Activated CD4-positive, alpha-beta T cell treated with anti-CD3 and anti-CD28 coated beads, Interleukin-10, Interleukin-2, amounts not matched to agents 100 ng/mL and 50 ng/mL, durations not matched to agents 16 hours and 8 hours (primary cell): ENCODE measurements at places on chromosomes 3 and 15.

- no peak for DNase-seq
Measured at GRCh38 chr3:169965562-169966427, 812 bp upstream of the SEC62 start.

- no peak for DNase-seq
Measured at GRCh38 chr3:179551349-179552105, 11.2 kb upstream of the ACTL6A start.

DNA sequence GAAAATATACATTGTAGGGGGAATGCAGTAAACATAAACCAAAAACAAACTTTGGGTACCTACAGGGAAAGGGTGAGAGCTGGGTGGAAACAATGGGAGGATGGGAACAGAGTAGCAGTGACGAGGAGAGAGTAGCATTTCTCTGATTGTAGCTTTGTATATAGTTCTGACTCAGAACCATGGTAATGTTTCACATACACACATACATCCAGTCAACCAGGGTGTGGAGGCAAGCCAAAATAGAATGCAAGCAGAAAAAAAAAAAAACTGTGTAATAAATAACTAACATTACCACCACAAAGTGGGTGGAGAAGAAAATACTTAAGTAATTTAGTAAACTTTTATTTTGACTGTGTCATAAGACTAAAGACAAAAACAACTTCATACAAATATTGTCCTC lies 27.2 kb downstream of the BCL2A1 start:
- peak; percentile 40 for DNase-seq

DNA sequence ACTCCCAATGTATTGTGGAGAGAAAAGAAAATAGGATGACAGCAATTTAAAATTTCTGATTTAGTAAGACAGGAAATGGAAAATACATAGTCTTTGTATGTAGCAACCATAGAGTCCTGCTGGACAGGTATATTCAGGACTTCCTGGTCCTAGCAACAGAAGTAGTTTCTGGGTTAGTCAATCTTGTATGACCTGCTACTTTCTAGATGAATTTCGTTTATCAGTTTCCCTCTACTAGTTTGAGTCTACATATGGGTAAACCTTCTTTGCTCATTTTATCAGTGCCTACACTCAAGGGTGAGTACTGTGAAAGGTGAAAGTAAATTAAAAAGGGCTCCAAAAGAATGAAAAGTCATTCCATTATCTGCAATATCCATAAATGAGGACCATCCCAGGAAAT lies 309.8 kb downstream of the UNC13C start:
- peak; percentile 54 for DNase-seq

DNA sequence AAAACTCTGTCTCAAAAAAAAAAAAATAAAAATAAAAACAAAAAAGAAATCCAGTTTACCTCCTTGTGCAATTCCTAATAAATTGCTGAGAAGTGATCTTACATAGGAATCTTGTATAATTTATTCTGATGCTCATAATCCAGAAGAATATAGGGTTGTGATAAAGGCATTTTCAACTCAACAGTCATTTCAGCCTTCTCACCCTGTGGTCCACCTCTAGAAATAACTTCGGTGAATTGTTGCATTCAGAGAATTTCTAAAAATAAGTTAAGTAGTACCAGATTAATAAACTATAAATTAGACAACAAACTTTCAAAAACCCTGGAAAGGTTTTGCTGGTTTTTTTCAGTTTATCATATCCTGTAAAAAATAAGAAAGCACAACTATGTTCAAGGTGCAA lies 20.2 kb downstream of the RAF1 start:
- DNase-seq, result no peak

GRCh38 chr3:175270198-175270837 lies 411.2 kb downstream of the NAALADL2 start:
- DNase-seq, result no peak

GRCh38 chr3:45865563-45865962 lies 20.8 kb upstream of the CCR9 start:
- no peak for DNase-seq

DNA sequence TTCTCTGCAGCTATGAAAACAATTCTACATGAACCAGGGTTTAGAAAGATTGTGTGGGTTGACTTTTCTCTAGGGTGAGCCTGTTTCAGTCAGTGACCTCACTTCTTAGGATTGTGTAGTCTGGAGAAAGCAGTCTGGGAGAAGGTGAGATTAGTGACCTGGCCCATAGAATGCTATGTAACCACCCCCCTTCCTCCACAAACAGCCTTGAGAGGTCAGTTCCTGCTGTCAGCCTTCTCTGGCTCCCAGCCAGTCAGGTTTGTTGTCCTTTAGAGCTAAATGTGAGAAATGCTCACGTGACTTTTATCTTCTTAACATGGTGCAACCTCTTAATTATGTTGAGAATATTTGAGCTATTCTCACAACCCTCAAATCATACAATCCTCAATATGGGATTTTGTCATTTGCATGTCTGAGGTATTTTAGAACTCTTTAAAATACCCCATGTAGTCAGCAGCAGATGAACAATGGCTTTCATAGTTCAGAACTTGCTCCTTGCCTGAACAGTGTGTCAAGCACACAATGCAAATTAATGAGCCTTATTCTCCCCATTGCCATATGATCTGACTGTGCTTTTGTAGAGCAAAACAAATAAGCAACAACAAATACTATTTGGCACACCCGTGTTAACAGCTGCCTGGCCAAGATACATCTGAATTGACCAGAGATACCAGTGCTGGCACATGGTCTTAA lies 311.6 kb downstream of the CNTN6 start:
- DNase-seq, result no peak

DNA sequence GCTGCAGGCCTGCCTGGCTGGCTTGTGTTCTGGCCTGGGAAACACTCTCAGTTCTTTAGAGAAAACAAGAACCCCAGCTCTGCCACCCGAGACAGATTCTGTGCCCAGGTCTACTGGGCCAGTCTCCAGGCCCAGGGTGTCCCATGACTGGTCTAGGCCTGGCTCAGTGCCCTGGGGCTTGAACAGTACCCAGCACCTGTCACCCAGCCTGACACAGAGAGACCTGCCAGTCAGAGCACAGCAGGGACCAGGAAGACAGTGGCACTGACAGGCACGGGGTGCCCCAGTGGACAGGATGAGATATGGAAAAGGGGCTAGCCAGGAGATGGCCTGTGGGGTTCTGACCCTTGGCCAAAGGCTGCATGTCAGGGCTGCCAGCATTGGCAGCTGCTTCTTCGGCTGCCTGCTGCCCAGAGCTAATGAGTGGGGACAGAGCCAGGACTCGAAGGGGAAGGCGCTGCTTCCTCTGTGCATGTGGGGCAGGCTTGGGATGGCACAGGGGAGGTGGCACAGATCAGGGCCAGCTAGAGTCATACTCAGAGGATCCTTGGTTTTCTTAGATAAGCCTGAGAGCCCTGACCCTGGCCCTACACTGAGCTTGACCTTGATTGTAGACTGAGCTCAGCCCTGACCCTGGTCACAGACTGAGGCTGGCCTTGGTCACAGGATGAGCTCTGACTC lies 15.1 kb downstream of the CCDC33 start:
- no peak for DNase-seq

GRCh38 chr3:134339331-134339730 lies 34.9 kb downstream of the AMOTL2 start:
- DNase-seq, result no peak

DNA sequence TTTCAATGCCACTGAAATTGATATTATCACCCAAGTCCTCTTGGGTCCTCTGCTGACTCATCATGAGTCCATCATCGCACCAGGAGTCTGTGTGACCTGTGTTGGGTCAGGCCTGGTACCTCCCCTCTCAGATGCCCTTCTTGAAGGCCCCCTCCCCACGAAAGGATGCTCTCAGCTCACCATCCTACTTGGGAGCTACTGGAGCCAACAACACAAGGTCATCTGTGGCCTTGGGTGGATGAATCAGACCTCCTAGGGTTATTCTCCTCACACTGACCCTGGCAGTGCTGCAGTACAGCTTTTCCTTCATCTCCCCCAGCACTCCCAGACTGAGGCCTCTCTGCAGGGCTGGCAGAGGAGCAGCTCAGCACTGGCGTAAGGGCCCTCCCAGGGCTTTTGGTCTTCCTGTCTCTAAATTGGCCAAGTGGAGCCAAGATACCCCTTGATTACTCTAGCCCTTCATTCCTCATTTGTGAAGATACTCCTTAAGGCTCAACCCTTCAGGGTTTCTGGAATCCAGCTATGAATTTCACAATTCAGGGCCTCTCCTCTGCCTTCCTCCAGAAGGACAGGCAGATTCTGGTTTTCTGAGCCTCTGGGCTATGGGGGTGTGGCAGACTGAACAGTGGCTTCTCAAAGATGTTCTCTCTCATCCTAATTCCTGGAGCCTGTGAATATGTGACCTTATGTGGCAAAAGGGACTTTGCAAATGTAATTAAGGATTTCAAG lies 80.7 kb upstream of the GSK3B start:
- no peak for DNase-seq

DNA sequence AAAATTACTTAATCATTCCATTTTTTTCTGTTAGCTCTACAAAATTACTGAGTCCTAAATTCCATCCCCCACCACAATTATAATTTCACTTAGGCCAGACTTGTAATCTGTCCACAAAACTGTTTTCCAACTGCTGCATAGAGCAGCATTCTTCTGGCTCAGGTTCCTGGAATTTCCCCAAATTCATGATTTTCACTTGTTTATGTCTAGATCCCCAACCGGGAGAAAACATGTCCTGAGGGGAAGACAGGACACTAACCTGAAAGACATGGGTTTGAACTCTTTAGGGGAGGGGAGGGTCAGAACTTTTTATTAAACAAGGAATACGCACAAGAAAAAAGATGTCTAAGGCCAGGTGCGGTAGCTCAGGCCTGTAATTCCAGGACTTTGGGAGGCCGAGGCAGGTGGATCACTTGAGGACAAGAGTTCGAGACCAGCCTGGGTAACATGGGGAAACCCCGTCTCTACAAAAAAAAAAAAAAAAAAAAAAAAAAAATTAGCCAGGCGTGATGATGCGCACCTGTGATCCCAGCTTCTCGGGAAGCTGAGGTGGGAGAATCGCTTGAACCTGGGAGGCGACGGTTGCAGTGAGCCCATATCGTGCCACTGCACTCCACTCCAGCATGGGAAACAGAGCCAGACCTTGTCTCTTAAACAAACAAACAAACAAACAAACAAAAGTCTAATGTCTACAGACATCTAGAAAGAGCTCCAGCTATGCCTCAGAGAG lies 1.5 kb downstream of the ETFA start:
- no peak for DNase-seq

DNA sequence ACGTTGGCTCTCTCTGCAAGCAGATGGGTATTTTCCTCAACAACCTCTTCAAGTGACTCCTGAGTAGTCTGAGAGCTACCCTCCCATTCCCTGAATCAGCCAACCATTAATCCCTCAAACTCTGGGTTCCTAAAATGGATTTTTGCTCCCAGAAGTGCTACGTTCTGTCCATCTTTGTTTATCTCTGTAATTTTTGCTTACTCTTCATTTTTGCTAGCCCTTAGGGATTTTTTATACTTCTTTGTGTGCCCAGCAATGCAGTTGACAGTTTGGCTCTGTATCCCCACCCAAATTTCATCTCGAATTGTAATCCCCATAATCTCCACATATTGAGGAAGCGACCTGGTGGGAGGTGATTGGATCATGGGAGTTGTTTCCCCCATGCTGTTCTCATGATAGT lies 35.4 kb upstream of the COL6A5 start:
- no peak for DNase-seq

- no peak for DNase-seq
Measured at GRCh38 chr3:8555725-8556472, 54.3 kb downstream of the LMCD1 start.

- peak; percentile 26 for DNase-seq
Measured at GRCh38 chr15:90873998-90874605, 5.7 kb downstream of the FURIN start.

DNA sequence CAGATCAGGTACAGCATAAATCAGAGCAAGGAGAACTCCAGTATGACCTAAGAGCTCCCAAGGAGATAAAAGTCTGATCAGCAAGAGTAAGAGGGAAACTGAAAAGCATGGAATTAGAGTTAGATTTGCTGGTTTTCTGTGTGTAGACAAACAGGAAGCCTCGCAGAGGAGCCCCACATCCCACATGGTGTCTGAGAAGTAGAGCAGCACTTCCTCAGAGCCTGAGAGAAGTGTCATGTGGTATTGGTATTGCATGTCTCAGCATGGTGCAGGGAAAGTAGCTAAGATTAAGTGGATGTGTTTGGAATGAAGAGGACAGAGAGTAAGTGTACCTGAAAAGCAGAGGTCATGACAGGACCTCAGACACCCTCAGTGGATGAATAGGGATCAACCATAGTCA lies 175.4 kb upstream of the GBE1 start:
- DNase-seq, result no peak

DNA sequence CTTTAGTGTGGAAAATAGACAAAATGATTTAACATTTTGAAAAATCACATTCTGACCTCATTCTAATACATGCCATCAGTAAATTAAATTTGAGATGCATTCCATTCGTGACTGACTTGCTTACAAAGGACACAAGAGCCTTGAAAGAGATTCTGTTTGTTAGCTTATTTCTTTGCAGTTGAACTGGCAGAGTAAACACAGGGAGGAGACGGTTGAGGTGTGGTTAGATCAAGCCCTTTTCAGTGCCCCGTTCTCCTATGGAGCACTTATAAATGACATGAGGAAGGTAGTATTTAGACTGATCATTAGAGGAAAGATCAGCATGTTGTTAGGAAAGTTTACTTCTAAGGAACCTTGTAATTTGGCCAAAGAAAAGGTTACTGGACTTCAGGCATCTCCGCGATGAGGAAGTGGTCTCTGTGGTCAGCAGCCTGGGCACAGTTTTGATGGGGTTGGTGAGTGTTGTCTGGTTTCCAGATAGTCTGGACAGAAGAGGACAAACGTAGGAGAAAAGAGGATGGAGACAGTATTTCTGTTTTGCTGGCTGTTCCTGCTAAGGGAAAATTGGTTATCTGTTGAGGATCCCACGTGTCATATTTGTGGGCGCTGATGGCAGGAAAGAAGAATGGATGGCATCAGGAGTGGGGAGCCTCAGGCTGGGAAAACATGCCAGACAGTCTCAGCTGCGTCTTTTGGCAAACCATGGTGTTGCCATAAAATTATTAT lies 328.9 kb upstream of the TBL1XR1 start:
- DNase-seq, result no peak

DNA sequence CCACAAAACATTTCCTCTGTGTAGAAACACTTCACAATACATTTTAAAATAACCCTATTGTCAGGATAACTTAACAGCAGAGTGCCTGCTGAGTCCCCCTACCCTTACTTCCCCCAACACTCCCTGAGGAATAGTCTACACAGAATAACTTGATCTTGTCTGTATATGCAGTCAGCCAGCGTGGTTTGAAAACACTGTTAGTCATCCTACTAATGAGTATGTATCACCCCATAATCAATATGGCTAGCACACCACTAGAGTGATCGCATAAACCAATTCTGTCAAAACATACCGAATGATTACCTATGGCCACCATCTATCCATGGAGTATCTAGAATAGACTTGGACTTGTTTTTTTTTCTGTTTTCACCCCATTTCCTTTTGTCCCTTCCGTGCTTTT lies 152.7 kb upstream of the NECTIN3 start:
- no peak for DNase-seq

- DNase-seq, result no peak
Measured at GRCh38 chr3:8954938-8955763, 8.1 kb downstream of the RAD18 start.

- DNase-seq, result peak; percentile 83
Measured at GRCh38 chr15:64460724-64461720, 644 bp downstream of the ZNF609 start.
